Activated naive CD4-positive, alpha-beta T cell treated with anti-CD3 and anti-CD28 coated beads, Interleukin-2, amount 50 U/mL, for 72 hours (primary cell): ENCODE measurements at places on chromosomes 12 and 14. TPM values are rescaled to one million over a fixed set of nuclear protein-coding genes. Genes with fewer than 3 reads are reported as not detected.

- no peak for DNase-seq
Measured at GRCh38 chr14:68825729-68826128, 32.9 kb upstream of the ZFP36L1 start.

- no peak for DNase-seq
Measured at GRCh38 chr12:120438495-120439198, 734 bp downstream of the COX6A1 start.

- DNase-seq: no peak
Measured at GRCh38 chr14:68109132-68109900, 289.7 kb downstream of the RAD51B start.

DNA sequence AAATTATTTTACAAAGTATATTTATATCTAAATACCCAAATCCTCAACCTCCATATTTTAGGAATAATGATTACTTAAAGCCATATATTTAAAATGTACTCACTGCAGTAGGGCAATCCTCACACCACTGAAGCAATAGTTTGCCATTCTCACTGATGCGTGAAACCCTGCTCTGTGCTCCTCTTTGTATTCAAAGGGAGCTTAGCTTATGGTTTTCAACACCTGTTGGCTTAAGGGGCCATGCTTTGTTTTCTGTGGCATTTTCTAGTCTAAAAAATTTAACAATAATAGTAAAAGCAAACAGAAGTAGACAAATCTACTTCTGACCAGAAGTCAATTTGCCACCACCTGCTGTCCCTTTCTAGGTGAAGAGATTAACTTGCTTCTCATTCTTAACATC lies 294.6 kb downstream of the FLRT2 start:
- no peak for DNase-seq

GRCh38 chr14:91417120-91417982 lies at the start of gene CCDC88C:
TSS of gene CCDC88C (minus strand) at chr14:91417820. CDS start at chr14:91417690, 130 bp downstream.
- peak; percentile 72 for DNase-seq

GRCh38 chr14:77302926-77303325 lies 17.8 kb downstream of the POMT2 start:
- DNase-seq: no peak

DNA sequence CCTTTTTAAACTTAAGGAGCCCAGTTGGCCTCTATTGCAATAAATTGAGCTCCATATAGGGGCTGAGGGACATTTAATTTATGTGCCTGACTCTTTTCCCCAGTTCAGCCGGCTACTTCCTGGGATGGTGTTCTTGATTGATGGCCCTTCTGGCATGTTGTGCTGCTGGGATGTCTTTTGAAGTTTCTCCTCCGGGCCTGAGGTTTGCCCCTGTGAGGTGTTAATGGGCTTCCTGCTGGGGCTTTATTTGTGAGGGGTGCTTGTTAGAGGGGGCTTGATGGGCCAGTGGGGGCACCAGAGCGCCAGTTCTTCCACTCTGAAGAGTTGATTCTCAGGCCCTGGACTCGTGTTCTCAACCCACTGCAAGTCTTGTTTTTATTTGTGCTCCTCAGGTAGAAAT lies 69.6 kb downstream of the CHST11 start:
- DNase-seq: no peak

GRCh38 chr12:97977870-97978405 lies 515.3 kb downstream of the RMST start:
- no peak for DNase-seq

DNA sequence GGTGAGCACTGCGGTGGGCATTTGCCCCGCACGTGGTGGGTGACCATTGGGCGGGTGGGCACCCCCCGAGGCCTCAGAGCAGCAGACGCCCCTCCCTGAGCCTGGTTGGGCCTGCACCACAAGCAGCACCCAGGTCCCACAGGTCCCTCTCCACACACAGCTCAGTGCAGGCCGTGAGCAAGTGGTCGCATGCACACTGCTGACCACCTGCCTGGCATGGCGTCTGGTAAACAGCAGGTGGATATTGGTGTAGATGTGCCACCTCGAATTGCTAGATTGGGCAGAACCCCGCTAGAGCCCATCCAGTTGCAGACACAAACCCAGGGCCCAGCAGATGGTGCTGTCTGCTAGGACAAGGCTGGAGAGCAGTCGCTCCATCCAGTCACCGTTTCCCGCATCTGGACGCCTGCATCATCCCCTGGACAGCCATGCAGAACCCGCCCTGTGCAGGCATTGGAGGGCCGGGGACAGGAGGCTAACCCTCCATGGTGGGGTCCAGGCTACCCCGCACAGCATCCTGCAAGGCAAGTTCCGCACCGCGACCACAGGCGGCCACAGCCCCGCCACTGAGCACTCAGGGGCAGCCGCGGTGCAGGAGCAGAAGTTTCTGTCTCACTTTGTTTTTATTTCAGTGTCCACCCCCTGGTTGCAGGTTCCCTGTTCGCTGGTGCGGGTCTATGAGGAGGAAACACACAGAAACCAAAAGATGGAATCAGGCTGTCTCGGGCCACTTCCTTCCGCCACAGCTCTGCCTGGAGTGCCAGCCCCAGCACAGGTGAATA lies 45.6 kb upstream of the RIMBP2 start:
- DNase-seq: no peak

- no peak for DNase-seq
Measured at GRCh38 chr12:47188576-47189441, 109.0 kb upstream of the AMIGO2 start.

DNA sequence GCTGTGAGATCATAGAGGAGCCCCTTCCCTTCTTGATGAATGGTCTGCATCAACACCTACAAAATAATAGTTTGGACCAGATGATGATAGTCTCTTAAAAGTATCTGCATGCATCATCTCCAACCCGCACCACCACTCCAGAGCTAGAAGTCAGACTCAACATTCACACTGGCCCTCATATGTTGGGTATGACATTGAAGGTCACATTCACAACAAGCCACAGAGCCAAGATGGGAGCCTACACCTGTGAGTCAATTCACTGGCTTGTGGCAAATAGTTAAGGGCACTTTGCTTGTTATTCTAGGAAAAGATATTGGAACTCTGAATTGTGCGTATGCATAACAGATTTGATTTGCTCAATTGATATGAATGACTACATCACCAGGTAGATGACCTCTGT lies 1197.9 kb downstream of the VRK1 start:
- DNase-seq: no peak

GRCh38 chr12:84079626-84080025 lies 833.0 kb downstream of the SLC6A15 start:
- no peak for DNase-seq

- DNase-seq: no peak
Measured at GRCh38 chr12:107467716-107468115, 217.9 kb upstream of the PWP1 start.

- no peak for DNase-seq
Measured at GRCh38 chr12:63876980-63877379, 32.5 kb downstream of the SRGAP1 start.

- DNase-seq: no peak
Measured at GRCh38 chr12:131389054-131390013, 321.6 kb upstream of the SFSWAP start.

DNA sequence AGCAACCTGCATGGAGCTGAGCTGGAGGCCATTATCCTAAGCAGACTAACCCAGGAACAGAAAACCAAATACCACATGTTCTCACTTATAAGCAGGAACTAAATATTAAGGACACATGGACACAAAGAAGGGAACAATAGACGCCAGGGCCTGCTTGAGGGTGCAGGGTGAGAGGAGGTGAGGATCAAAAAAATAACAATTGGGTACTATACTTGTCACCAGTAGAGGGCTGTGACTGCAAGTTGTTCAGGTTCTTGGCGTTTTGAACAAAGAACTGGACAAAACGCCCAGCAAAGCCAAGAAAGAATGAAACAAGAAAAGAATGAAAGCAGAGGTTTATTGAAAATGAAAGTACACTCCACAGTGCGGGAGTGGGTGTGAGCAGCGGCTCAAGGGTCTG lies 208.5 kb upstream of the NEDD1 start:
- no peak for DNase-seq

DNA sequence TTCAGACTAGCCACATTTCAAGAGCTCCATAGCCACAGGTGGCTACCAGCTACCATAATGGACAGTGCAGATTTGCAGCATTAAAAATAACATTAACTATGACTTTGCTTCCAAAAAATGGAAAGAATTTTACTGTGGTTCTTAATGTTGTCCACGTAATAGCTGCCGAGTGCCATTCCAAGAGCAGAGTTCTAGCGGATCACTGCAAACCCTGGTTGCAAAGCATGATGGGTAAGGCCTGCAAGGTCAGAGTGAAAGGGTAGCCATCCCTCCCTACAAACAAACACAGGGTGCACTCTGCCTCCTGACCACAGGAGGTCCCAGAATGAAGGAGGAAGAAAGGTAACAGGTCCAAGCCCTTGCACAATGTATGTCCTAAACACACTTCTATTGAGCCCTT lies 157.6 kb downstream of the DPF3 start:
- DNase-seq: no peak

GRCh38 chr14:35557221-35557747 lies 23.3 kb downstream of the INSM2 start:
- DNase-seq: no peak

DNA sequence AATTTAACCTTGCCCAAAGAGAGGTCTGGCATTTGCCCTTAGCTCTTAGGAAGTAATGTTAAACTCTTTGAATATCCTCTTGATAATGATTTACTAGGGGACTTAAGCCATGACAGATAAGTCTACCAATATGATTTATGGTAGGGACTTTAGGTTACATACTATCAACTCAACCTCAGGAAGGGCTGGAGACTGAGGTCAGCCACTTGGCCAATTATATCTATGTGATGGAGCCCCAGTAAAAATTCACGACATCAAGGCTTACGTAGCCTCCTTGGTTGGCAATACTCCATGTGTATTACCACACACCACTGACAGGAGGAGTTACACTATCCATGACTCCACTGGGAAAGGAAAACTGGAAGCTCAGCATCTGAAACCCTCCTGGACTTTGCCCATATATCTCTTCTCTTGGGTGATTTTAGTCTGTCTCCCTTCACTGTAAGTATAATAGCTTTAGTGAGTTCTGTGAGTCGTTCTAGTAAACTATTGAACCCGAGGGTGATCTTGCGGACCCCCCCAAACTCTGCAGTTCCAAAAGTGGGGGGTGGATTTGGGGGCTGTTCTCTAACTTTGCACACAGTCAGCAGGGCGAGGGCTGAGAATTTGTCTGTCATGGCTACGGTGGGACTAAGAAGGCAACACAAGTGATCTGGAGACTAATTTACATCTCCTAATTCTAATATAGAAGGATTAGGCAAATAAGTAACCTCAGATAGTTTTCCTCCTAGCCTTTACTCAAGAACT lies 62.3 kb downstream of the R3HDM2 start:
- no peak for DNase-seq

GRCh38 chr14:55073856-55074255 lies 22.4 kb downstream of the MAPK1IP1L start:
- DNase-seq: no peak

DNA sequence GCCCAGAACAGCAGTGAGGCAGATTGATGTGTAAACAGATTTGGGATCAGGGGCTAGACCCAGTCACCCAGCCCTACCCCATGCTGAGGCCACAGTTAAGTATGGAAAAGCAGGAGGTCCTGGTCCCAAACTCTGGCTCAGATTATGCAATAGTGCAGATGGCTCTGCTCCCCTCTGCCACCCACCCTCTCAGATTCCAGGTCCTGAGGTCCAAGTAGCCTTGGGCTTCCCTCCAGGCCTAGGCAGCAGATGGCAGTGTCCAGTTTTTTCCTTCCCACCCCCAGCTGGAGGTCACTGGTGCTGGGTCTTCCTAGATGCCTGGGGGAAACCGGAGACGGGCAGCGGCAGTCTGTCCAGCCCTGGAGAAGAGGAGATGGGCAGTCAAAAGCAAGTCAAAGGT lies 2.8 kb upstream of the DHH start:
- no peak for DNase-seq

DNA sequence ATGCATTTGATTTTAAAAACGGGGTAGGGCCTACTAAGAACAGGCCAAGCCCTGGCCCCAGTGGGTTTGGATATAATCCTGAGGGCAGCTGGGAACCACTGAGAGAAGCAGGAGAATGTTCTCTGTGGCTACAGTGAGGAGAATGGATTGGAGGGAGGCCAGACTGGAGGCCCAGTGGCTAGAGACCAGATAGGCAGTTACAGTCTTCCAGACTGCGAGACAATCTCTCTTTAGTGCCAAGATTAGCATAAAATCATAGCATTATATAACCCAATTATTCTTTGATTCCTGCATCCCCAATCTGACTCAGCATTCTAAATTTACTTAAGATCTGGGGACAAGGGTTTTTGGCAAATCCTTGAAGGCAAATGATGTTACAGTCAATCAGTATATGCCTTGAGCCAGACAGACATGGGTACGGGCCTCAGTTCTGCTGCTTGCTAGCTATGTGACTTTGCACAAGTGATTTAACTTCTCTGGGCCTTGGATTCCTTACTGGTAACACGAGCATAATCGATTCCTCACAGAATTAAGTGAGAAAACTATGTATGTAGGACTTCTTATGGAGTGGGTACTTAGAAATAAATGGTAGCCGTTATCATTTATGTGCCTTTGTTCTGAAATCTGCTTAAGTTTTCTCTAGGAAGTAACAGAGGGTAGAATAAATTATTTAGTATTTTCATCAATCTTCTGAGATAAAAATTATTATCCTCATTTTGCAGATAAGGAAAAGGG lies 18.3 kb downstream of the NINJ2 start:
- DNase-seq: no peak

GRCh38 chr12:1093166-1093751 lies 102.2 kb downstream of the ERC1 start:
- DNase-seq: peak; percentile 54

Gene GLIPR1L2
- total RNA-seq: 0.68 TPM

Gene PPP1R1A
- not detected for total RNA-seq

Gene KCNMB4
- 1.3 TPM for total RNA-seq

Gene LRFN5
- not detected for total RNA-seq

Gene RGS6
- 0.61 TPM for total RNA-seq

Gene GPR84
- total RNA-seq: 2.0 TPM

Gene REC8
- total RNA-seq: 36.4 TPM

Gene OR4K13
- not detected for total RNA-seq

Gene CAPZA3
- total RNA-seq: not detected

Gene MON2
- 40.3 TPM for total RNA-seq

Gene PLXNC1
- total RNA-seq: 3.1 TPM

Gene C12orf56
- total RNA-seq: not detected

Gene VRTN
- not detected for total RNA-seq
